Activated T-cell treated with anti-CD3 and anti-CD28 coated beads for 4 hours (primary cell): ENCODE measurements at places on chromosomes 7 and 10.
A peak's percentile ranks its signal among the peaks of the same experiment; 100 is the strongest.

- no peak for DNase-seq
Measured at GRCh38 chr7:32943252-32944030, 13.8 kb upstream of the FKBP9 start.

GRCh38 chr7:31407178-31407676 lies 66.7 kb upstream of the NEUROD6 start:
- no peak for DNase-seq

- no peak for DNase-seq
Measured at GRCh38 chr10:122657729-122658128, 41.9 kb downstream of the C10orf120 start.

GRCh38 chr7:133282094-133282493 lies 29.2 kb downstream of the EXOC4 start:
- DNase-seq: no peak

GRCh38 chr7:101542527-101543241 lies 86.4 kb downstream of the MYL10 start:
- peak; percentile 74 for DNase-seq

DNA sequence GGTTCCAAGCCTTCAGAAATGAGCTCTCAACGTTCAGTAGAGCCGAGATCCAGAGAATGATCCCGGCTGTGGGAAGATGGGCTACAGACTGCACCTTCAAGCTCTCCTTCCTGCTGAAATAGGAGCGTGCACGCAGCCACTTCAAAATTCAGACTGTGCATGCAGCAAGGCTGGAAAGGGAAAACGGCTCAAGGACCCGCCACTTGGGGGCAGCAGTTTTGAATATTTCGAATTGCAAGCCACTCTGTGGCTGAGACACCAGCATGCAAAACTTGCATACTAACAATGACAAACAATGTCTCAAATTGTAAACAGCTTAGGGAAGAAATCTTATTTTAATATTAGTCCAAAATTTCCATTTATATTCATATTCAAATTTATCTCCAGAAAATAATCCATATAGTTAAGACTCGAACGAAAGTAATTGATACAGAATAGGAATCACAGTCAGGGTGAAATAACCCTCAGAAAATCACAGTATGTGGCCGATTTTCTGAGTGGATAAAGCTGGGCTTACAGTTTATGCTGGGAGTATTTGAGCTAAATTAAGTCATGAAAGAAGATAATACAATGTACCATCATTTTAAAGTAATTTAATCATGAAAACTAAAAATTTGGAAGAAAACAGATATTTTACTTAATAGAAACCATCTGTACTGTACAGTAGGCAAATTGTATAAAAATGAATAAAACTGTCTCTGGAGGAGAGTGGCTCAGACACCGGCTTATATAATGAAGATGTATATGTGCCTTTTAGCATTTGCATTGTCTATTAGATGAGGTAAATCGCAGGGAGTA lies 137.9 kb upstream of the MKI67 start:
- DNase-seq: peak; percentile 11

DNA sequence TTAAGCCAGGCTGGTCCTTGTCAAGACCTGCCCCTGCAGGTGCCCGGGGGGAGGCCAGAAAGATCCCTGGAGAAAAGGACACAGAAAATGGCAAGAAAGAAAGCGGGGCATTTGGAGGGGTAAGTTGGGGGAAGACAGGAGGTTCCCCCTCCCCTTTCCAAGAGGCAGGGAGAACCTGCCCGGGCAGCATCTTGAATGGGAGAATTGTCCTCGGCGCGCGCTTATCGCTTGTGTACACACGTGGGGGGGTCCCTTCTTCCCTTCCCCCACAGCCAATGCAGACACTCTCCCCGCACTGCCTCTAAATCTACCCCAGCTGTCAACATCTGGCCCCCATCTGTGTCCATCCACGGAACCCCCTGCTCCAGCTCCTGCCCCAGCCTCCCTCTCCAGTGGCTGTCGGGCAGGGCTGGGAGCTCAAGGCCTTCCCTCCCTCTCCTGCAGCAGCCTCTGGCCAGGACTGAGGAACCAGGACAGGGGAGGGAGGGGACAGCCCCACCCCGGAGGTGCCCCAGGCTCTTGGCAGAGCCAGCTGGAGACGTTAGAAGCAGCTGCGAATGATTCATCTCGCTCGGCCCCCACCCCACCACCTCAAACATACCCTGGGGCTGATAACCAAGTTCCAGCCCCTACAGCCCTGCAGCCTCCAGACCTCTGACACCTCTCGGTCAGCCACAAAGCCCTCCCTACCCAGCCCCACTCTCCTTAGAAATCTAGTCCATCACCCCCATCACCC lies 25.3 kb downstream of the EPHB4 start:
- DNase-seq: no peak

GRCh38 chr7:158633055-158633956 lies 45.7 kb upstream of the PTPRN2 start:
- no peak for DNase-seq

GRCh38 chr10:9188022-9188810 lies 1133.7 kb downstream of the GATA3 start:
- no peak for DNase-seq

DNA sequence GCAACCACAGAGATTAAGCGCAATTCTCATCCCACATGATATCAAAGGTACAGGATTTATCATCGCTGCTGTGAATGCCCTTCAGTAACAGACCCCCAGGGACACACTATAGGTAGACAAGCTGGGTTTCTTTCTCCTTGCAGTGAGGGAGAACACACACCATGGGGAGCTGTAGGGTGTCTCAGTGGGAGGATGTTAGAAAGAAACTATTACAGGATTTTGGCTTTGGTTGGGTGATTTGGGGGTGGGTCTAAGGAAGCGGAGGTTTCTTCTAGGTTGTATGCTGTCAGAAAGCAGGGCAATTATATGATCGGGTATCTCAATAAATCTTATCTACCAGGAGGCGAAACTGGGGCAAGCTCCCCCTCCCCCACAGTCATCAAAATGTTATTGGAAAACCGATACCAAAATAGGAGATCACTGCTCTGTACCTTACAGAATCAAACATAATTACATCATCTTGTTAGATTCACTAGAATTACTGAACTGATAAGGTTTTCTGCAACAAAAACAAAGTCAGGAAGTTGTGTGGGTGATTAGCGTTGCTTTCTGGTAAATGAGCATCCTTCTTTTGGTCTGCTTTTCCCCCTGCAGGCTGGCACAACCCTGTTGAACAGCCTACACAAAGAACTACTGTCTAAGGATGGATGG lies 209.7 kb downstream of the TEX36 start:
- no peak for DNase-seq

GRCh38 chr10:87622314-87623004 lies 37.2 kb upstream of the PAPSS2 start:
- no peak for DNase-seq

GRCh38 chr7:90595342-90595800 lies 750 bp upstream of the CDK14 start:
- DNase-seq: no peak

DNA sequence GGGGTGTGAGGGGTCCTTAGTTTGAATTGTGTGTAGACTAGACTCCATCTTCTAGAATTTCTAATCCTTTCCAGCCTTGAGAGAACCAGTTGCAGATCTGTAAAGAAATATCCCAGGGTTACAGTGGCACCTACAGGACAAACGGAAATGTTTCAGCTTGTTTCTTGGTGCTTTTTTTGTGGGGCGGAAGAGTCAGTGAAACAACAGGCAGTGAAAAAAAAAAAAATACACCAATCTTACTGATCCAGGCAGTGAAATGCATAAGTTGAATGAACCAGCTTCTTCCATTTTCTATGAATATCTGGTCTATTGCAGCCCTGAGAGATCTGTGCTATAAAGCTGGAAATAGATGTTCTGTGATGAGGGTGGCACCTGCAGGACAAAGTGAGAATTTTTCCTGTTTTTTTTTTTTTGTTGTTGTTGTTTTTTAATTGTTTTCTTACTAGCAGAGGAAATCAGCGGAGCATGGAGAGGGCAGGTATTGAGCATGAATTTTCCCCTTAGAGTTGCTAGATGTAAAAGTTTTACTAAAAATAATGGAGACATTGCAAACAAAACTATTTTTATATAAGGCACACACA lies 81.9 kb upstream of the DYNC1I1 start:
- DNase-seq: no peak

- no peak for DNase-seq
Measured at GRCh38 chr7:73833251-73833919, 2.6 kb downstream of the CLDN4 start.

DNA sequence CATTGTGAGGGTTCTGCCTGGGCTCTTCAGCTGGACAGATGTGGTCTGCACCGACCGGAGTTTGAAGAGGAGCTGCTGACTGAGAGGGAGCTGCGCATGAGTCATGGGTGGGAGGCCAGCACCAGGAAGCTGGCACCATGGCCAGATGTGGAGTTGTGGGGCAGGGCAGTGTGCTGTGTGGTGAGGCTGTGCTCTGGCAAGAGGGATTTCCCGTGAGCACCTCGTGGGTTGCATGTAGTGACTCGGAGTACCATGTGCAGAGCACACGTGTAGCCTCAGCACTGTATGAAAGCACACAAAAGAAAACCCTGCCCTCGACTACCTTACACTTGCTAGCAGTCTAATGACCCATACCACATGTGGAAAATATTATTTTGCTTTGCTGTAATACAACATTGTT lies 103.4 kb downstream of the WNT2 start:
- no peak for DNase-seq

GRCh38 chr10:72124989-72125388 lies 36.6 kb upstream of the SPOCK2 start:
- DNase-seq: no peak

DNA sequence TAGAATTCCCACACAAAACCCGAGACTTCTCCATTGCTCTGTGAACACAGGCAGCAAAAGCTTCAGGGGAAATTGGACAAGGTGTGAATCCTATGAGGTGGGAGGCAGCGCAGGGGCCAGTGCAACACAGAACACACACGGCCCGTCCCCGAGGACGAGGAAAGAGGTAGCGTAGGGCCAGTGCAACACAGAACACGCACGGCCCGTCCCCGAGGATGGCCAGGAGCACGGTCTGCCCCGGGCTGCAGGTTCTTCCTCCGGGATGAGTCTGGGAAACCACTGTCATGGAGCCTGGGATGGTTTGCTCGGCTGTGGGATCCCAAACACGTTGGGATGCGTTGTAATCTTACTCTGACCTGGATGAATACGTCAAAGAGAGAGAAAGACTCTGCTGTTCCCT lies 432.1 kb downstream of the GLRX3 start:
- DNase-seq: no peak

GRCh38 chr10:112721080-112721698 lies 228.9 kb upstream of the TCF7L2 start:
- DNase-seq: no peak

DNA sequence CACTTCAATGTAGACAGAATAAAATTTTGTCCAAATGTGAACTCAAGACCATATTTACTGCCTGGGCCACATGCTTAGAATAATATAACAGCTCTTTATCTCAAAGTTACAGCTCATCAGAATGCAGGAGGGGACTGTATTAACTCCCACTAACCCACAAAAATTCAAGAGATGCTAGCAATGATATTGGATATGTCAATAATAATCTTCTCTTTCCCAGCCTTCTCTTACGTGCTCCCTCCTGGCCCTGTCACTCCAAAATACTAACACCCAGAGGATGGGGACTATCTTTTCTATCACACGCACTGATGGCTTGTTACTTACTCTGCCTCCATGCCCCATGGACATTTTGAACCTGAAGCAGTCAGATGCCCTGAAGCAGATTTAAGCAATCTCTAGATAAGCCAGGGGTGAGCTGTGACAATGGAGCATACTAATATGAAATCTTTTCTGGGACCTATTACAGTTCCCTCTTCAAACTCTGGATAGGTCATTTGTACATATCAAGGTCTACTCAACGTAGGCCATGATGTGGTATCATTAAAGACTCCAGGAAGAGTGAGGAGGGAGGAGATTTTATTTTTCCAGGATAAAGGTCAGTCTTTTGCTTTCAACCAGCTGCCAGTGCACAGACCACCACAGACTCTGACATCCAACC lies 803.0 kb downstream of the GRM8 start:
- DNase-seq: no peak

DNA sequence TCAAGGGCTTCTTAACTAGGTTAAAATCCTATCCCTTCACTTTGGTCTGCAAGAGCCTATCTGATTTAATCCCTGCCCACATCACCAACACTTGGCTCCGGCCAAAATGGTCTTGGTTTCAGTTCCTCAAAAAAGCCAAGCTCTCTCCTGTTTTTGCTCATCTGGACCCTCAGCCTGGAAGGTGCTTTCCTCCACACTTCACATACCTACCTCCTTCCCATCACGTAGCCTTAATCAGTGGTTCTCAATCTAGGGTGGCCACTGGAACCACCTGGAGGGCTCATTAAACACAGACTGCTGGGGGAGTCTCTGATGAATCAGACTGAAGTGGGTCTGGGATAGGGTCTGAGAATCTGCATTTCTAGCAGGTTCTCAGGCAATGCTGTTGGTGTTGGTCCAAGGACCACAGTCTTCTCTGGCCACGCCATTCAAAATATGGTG lies 227.0 kb upstream of the AOAH start:
- no peak for DNase-seq

- DNase-seq: no peak
Measured at GRCh38 chr7:72603073-72603472, 190.9 kb upstream of the CALN1 start.

- DNase-seq: no peak
Measured at GRCh38 chr7:33750177-33750576, 155.2 kb upstream of the BMPER start.

DNA sequence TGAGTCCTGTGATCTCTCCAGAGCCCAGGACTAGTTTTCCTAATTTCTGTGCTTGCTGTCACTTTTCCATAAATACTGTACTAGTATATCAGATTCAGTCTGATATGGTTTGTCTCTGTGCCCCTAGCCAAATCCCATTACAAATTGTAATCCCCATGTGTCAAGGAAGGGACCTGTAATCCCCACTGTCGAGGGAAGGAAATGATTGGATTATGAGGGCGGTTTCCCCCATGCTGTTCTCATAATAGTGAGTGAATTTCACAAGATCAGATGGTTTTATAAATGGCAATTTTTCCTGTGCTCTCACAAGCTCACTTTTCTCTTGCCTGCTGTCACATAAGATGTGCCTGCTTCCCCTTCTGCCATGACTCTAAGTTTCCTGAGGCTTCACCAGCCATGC lies 54.8 kb upstream of the IFRD1 start:
- DNase-seq: no peak

DNA sequence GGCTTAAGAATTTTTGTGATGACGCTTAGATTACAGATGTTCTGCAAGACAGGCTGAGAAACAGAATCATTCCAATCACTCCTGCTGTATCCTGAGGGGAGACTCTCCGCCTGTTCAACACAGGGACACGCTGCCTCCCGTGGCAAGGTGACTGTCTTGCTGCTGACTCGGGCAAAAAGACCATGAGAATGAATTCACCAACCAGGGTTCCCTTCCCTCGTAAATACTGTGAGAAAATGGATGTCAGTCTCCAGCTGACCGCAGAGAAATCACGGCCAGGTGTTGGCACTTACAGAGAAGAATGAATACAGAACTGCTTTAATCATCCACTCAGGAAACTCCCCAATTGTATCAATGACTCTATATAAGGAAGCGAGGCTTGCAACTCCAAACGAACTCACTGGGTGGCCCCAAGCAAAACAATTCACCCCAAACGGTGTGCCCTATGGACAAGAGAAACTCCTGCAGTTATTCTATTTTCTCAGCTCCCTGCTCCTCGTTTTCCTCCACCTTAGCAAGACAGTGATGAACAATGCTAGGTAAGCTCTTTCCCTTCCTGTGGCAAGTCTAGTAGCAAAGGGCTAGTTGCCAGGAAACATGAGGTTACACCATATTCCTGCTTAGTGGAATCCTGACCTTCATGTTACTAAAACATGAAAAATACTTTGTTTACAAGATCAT lies 22.8 kb downstream of the GNA12 start:
- DNase-seq: no peak

GRCh38 chr7:75590373-75591005 lies 98.4 kb downstream of the SPDYE5 start:
- DNase-seq: no peak

- DNase-seq: no peak
Measured at GRCh38 chr7:19491371-19491770, 217.5 kb downstream of the POLR1F start.
